ENCODE measurements at places on chromosomes 12 and 14.

DNA sequence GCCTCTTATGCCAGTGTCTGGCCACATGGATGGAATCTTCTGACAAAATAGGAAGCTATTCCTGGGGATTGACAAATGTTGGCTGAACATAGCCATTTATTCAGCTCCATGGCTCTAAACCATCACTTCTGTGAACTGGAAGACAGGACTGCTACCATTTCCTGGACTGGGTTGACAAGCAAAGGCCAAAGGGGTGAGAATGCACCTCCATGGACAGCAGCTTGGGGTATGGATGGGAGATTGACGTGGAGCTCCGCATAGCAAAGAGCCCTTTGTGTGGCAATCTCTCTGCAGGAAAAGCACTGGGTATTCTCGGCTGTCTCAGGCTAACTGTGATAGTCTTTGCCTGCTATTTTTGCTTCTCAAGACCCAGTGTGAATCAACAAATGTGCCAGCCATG is 223.0 kb upstream of the EGLN3 start:
- no peak for DNase-seq

- DNase-seq = no peak
Observed at GRCh38 chr12:64459394-64459891, 7.5 kb downstream of the TBK1 start.

GRCh38 chr12:91441993-91442952 is 259.7 kb upstream of the DCN start:
- no peak for DNase-seq

GRCh38 chr14:64293976-64294671 is at the start of gene ESR2:
Gene ESR2, minus strand, starts transcription at chr14:64294371. Its CDS starts 11,386 bp downstream, at chr14:64282985.
- DNase-seq = peak; percentile 23

- no peak for DNase-seq
Observed at GRCh38 chr12:41287500-41288141, 99.5 kb downstream of the PDZRN4 start.

- DNase-seq = no peak
Observed at GRCh38 chr12:52828591-52829021, 5.5 kb downstream of the KRT79 start.

- DNase-seq = no peak
Observed at GRCh38 chr12:120720234-120720986, 5.2 kb upstream of the ACADS start.

DNA sequence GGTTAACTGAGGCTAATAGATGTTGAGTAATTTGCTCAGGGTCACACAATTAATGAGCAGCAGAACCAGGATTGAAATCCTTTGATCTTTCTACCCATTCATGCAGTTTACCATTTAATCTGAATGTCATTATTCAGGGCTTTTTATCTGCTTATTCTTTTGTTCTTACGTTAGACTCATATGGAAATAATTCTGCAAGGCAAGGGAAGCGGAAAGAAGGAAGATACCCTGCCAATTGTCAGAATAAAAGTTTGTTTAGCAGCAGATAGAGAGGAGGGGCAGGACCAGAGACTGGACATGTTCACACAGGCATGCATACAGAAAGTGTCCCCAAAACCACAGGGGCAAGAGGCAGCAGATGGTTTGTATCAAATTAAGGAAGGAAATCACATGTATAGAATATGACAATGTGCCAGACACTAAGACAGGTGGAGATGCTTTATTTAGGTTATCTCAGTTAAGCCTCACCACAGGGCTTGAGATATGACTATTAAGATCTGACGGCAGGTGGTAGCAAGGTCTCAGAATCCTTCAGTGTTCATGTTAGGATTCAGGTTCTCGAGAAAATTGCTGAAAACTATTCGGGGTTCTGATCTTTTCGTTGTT is 29.8 kb downstream of the BRMS1L start:
- DNase-seq = no peak

DNA sequence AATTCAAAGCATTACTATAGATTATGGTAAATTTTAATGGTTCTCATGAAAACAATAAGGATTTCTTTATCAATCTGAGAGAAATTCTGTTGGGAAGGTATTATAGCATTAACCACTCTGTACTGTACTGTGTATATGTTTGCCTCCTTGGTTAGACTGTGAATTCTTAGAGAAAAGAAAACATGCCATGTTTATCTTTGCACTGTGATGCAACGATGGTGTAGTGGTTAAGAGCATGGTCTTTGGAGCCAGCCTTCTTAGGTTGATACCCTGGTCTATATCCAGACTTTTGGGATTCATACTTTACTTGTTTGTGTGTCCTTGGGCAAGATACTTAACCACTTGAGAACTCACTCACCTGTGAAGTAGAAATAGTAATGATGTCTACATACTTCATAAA is 32.2 kb upstream of the NUBPL start:
- DNase-seq = no peak

DNA sequence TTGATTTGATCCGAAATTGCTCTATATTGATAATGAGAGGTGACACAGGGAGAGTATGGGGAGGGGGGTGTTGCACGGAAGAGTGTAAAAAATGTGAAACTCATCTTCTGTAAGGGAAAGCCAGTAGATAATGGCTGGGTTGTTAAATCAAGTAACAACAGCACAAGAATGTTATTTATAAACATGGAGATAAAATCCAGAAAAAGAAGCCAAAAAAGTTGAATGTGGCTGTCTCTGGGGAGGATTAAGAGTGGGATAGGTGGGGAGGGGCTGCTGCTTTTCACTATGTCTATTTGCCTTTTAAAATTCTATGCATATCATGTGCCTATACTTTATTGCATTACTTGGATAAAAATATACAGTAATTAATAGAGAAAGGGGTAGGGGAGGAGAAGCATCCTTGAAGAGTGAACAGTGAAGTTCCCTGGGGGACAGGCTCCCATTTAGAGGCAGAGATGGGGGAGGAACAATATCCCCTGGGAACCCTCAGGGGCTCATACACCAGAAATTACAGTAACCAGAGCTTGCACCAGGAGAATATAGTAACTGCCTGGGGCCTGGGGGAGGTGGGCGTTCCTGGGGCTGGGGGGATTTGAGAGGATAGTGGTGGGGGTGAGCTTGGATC is 39.2 kb upstream of the ANKRD9 start:
- no peak for DNase-seq

DNA sequence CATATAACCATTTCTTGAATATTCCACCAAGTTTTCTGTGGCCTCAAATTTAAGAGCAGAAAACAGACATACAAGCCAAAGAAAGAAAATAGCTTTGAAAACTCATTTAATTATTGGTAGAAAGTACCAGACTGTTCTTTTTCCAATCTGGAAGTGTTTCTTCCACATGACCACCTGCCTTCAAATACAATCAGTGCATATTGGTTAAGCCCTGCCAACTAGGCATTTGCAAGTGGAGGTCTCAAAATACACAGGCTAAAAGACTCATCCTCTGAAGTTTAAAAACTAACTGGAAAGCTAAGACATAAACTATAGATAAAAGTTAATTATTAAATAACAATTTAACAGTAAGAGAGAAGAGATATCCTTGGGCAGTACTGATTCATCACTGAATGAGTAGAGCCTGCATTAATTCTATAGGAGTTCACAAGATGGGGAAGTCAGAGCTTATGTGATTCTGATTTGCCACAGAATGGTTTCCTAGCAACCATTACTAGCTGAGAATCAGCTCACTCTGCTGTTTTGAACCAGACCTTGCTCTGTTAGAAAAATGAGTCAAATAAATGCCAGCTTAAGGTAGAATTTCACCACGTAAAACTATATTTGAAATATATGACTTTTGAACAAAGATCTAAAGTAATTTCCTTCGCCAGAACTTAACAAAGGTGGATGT is 433.8 kb downstream of the FUT8 start:
- peak; percentile 39 for DNase-seq

DNA sequence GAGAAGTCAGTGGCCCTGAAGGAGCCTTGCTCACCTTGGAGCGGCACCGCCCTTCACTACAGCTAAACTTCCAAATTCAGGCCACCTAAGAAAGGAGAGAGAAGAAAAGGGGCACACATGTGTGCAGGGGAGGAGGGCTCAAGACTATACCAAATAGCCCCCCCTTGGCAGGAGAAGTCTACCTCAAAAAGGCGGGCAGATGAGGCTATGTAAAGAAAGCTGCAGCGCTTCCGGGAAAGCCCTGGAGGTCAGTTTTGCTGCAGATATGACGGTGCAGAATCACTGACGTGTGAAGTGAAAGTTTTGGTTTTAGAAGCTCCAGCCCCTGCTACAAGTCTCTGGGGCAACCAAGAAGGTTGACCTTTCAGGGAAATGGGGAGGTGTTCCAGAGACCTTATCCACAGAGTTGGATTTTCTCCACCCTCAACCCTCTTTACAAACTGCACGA is 48.2 kb upstream of the PNMA1 start:
- peak; percentile 82 for DNase-seq

- DNase-seq = no peak
Observed at GRCh38 chr14:74601982-74602381, 10.1 kb downstream of the LTBP2 start.

- no peak for DNase-seq
Observed at GRCh38 chr14:28765169-28765830, 1.3 kb upstream of the FOXG1 start.

DNA sequence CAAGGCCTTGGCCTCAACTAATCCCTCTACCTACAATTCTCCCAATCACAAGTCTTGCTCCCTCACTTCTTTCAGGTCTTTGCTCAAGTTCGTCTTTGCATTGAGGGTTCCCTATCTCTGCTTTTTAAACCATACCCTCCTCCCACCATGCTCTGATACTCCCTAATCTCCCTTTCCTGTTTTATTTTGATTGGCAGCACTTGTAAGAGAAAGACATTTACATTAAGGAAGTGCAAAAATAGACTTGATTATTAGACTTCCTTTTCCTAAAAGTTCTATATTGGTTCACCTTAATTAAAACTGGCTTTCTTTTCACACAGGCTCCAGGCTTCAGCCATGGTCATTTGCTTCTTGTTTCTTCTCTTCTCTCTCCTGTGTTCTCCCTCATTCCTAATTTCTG is 18.3 kb upstream of the WIF1 start:
- DNase-seq = no peak

- no peak for DNase-seq
Observed at GRCh38 chr12:113003636-113004035, 25.3 kb downstream of the OAS2 start.

- DNase-seq = no peak
Observed at GRCh38 chr12:109795023-109795422, 38.2 kb downstream of the TRPV4 start.

DNA sequence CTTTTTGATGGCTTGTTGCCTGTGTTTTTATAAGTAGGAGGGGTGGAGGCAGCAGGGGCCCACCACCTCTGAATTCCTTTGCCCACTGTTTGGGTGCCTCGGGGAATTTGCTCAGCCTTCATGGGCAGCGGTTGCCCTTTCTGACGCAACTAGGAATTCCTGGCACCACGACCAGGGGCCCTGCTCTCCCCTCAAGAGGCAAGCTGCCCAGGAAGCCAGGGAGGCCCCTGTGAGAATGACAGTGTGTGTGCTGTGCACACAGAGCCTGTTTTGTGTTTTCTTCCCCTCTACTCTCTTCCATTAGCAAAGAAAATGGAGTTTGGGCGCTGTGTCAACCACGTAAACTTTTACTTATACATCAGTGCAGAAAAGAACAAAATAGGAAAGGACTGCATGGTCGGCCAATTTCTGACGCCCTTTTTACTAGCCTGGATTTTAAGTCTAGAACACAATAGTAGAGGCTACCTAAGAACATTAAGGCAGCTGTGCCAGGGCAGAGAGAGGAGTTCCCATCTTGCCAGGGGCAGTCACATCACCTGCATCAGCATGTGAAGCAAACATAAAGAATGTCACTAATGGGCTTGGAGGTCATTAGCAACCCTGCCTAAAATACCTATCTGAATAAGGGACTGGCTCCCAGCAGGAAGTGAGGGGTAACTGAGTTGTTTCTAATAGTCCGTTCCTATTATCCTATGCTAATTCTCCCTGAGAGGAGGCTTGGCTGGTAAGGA is 17.9 kb upstream of the PTGR2 start:
- DNase-seq = no peak

DNA sequence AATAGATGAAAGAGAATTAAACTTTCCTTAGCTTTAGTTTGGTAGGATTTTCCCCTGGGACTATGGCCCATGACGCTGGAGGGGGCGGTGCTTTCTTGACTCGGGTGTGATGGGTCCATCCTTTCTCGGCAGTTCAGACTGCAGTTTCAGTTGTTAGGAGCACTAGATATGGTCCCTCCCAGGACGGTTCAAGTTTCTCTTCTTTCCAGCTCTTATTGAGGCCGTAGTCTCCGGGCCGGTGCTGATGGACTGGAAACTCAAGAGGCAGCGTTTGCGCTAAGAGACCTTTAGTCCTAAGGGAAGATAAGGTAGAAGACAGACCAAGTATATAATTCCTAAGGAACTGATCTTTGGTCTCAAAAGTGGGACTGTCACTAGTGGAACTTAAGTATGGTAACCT is 111.2 kb downstream of the RIN3 start:
- DNase-seq = no peak

Measured in activated CD4-positive, alpha-beta T cell treated with anti-CD3 and anti-CD28 coated beads, Interleukin-2, Interleukin-6, amounts not matched to agents 100 ng/mL and 50 ng/mL, durations not matched to agents 16 hours and 8 hours (primary cell).